ENCODE measurements at places on chromosomes 3 and 15. TPM values are rescaled to one million over a fixed set of nuclear protein-coding genes. Genes with fewer than 3 reads are reported as not detected.

DNA sequence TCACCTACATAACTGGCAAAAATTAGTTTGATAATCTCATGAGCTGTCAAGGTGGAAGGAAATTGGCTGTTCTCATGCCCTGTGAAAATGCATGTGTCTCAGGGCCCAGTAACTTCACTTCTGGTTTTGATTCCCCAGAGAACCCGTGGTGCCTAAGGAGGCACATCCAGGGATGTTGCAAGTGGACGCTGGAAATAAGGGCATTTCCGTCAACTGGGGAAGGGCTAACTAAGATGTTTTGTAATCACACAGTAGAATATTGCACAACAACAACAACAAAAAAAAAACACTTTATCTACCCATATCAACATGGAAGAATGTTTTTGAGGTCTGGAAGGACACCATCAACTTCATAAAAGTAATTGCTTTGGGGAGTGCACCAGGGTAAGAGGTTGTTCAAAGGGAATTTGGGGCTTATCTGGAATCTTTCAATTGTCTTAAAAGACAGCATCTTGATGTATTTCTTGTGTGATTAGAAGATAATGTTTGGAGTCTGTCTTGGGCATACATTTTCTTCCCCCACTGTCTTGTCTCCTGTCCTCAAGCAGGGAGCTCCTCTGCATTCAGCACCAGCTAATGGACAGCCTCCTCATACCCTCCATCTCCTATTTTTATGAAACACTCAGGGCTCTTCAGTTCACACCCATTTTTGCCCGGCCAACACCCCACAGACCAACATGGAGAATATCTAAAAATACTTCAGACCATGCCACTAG lies 37.2 kb upstream of the PRR20G start:
- H3K27me3 ChIP-seq: no peaks in the 10 kb centered on the region
- no peak overlapping the region for H3K4me3 ChIP-seq
- DNase-seq: no peak
- H3K27ac ChIP-seq: no peak overlapping the region

FGD5 gene
- total RNA-seq: not detected

DNA sequence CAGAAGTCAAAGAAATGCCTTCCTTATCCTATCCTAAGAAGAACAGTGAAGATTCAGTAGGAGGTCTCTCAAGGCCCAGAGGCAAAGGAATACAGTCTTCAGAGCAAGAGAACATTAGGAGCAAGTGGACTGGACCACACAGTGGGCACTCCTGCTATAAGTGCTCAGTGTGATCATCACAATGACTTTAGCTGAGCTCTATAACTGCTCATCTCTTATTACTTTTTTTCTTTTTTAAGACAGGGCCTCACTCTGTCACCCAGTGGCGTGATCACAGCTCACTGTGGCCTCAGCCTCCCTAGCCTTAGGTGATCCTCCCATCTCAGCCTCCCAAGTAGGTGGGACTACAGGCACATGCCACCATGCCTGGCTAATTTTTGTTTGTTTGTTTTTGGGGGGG lies 48.1 kb downstream of the COL8A1 start:
- no peaks in the 10 kb centered on the region for H3K4me1 ChIP-seq
- H3K27me3 ChIP-seq: peaks cover 5% of the 10 kb centered on the region
- no peak overlapping the region for H3K4me3 ChIP-seq
- no peak for DNase-seq
- H3K27ac ChIP-seq: no peak overlapping the region
- no peaks in the 10 kb centered on the region for H3K36me3 ChIP-seq

ARPC4 gene
- 273 TPM for total RNA-seq

DNA sequence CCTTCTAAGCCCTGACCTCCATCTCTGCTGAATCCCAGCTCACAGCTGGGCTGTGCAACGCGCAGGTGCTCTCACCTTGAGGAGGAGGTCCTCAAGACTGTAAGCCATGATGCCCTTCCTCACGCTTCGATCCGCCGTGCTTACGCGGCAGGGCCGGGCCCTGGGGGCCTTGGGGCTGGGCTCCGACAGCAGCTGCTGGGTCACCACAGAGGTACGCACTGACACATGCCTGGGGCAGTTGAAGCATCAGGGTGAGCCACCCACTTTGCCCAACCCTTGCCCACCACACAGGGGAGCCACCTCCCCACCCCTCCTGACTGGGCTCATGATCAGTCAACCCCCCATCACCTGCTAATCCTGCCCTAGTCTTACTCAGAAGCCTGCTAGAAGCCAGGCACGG lies 3.1 kb downstream of the CIDEC start:
- no peaks in the 10 kb centered on the region for H3K4me1 ChIP-seq
- H3K4me3 ChIP-seq: no peak overlapping the region
- no peak for DNase-seq
- no peak overlapping the region for H3K27ac ChIP-seq
- H3K27me3 ChIP-seq: peaks cover 12% of the 10 kb centered on the region

CCDC33 gene
- not detected for total RNA-seq

GRCh38 chr3:13539671-13540070 lies 9.3 kb upstream of the FBLN2 start:
- H3K4me1 ChIP-seq: peaks cover 17% of the 10 kb centered on the region
- H3K27ac ChIP-seq: no peak overlapping the region
- H3K27me3 ChIP-seq: peaks cover 28% of the 10 kb centered on the region
- H3K4me3 ChIP-seq: no peak overlapping the region

ANKUB1 gene
- not detected for total RNA-seq

SLC22A13 gene
- total RNA-seq: 0.78 TPM

LRTM1 gene
- total RNA-seq: not detected

DNA sequence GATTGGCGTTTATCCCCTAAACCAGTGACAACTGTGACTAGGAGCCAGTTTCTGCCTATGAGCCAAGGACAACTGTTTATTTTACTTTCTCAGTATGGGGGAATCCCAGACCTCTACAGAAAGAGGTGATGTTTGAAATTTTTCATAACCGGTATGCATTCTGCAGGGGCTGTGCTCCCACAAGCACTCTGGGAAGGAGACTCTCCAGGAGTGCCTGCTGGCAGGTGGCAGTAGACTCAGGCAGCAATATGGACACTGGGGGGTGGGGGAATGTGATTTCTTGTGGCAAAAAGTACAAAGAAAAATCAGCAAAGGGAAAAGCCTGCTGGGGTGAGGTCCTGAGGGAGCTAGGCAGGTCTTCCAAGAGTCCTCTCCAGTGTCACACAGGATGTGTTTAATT lies 5.9 kb downstream of the TGM4 start:
- no peaks in the 10 kb centered on the region for H3K36me3 ChIP-seq
- no peaks in the 10 kb centered on the region for H3K4me1 ChIP-seq
- no peak for DNase-seq
- H3K27ac ChIP-seq: no peak overlapping the region

- H3K4me1 ChIP-seq: no peaks in the 10 kb centered on the region
- DNase-seq: no peak
- H3K4me3 ChIP-seq: no peak overlapping the region
- H3K27me3 ChIP-seq: no peaks in the 10 kb centered on the region
These were observed 356.0 kb downstream of the TBC1D5 start for GRCh38 chr3:17386432-17386831.

LRRC31 gene
- not detected for total RNA-seq

DNA sequence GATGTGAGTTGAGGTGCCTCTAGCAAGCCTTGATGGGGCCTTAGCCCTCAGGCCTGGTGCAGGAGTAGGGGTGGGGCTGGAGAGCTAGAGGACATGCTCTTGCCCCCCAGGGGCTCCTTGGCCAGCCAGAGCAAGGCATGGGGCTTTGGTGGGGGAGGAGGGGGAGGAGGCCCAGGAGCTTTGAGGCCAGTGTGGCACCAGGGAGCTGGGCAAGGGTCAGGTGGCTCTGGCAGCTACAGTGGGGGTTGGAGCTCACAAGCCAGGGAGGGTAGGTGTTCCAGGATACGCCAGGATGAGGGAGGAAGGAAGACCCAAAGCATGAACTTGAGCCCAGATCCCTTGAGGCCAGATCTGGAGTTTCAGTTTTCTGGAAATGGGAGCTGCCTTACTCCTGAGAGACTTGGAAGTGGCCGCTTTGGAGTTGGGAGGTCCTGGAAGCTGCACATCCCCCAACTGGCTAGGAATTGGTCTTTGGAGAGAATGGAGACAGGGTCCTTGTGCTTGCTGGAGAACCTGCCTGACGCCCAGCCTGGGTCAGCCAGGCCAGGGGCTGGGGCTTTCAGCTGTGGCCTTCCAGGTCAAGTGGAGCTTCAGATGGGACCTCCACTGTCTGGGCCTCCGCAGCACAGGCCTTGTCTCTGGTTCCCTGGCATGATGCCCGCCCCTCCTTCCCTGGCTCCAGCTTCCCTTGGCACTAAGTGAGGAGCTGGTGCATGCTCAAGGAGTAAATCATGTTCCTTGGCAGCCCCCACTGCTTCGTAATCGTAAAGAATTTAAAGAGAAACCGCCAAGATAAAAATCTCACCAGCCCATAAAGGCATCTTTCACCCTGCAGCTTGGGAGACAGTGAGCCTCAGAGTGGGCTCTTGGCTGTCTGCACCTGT lies 8.7 kb downstream of the SEMA3F start:
- H3K4me3 ChIP-seq: no peak overlapping the region
- H3K27ac ChIP-seq: no peak overlapping the region
- no peaks in the 10 kb centered on the region for H3K4me1 ChIP-seq
- H3K36me3 ChIP-seq: no peaks in the 10 kb centered on the region

GRCh38 chr3:40660554-40660953 lies 135.8 kb downstream of the ZNF621 start:
- no peaks in the 10 kb centered on the region for H3K4me1 ChIP-seq
- H3K4me3 ChIP-seq: no peak overlapping the region
- no peak for DNase-seq
- no peaks in the 10 kb centered on the region for H3K36me3 ChIP-seq
- no peak overlapping the region for H3K27ac ChIP-seq
- H3K27me3 ChIP-seq: peaks cover 6% of the 10 kb centered on the region

SLC9A9 gene
- total RNA-seq: 0.88 TPM

DUOXA2 gene
- total RNA-seq: not detected

- peaks cover 3% of the 10 kb centered on the region for H3K27me3 ChIP-seq
- H3K4me1 ChIP-seq: no peaks in the 10 kb centered on the region
- no peak for DNase-seq
- H3K27ac ChIP-seq: no peak overlapping the region
These were observed 24.2 kb upstream of the BUB1B start for GRCh38 chr15:40136470-40137302.

GRCh38 chr3:13491206-13491974 lies 11.3 kb downstream of the HDAC11 start:
- H3K36me3 ChIP-seq: no peaks in the 10 kb centered on the region
- no peak for DNase-seq
- H3K4me1 ChIP-seq: no peaks in the 10 kb centered on the region
- H3K4me3 ChIP-seq: no peak overlapping the region
- no peak overlapping the region for H3K27ac ChIP-seq

GLCE gene
- 2.9 TPM for total RNA-seq

DNA sequence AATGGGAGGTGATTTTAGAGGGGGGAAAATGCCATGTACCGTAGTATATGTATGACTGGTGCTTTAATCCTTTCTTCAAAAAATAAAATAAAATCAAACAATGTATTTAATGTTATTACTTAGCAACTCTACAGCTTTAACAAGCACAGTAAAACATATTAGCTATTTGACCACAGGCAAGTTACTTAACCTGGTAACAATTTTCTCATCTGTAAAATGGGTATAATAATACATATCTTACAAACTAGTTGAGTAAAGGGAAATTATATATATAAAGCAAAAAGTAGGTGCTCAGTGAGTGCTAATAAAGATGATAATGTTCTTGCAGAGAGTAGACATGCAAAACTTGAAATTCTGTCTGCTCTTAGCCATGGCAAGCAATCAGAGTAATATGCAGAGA lies 27.9 kb downstream of the SSR3 start:
- no peak overlapping the region for H3K4me3 ChIP-seq
- H3K27ac ChIP-seq: no peak overlapping the region
- DNase-seq: no peak

SCG3 gene
- total RNA-seq: not detected

- H3K36me3 ChIP-seq: no peaks in the 10 kb centered on the region
- H3K27me3 ChIP-seq: peaks cover 4% of the 10 kb centered on the region
- no peak for DNase-seq
- peak overlapping the region; percentile 71 for H3K27ac ChIP-seq
These were observed 69.6 kb upstream of the ATP13A3 start for GRCh38 chr3:194556086-194557056.

- no peak for DNase-seq
- H3K4me3 ChIP-seq: no peak overlapping the region
- H3K27ac ChIP-seq: no peak overlapping the region
- H3K36me3 ChIP-seq: no peaks in the 10 kb centered on the region
These were observed 14.2 kb downstream of the PDIA5 start for GRCh38 chr3:123080864-123081562.

VGLL3 gene
- not detected for total RNA-seq

MESP1 gene
- 4.6 TPM for total RNA-seq
